ENCODE measurements at places on chromosomes 16 and 17.

- H3K4me1 ChIP-seq = peaks cover 36% of the 10 kb centered on the region
- no peak for DNase-seq
- no peaks in the 10 kb centered on the region for H3K27me3 ChIP-seq
- no peak overlapping the region for H3K4me3 ChIP-seq
- no peak overlapping the region for H3K27ac ChIP-seq
These were observed 6.1 kb downstream of the NOG start for GRCh38 chr17:56599566-56599965.

GRCh38 chr17:28397687-28398279, 8.2 kb downstream of the SLC46A1 start:
- H3K4me3 ChIP-seq = no peak overlapping the region
- DNase-seq = no peak
- peaks cover 12% of the 10 kb centered on the region for H3K36me3 ChIP-seq
- no peaks in the 10 kb centered on the region for H3K27me3 ChIP-seq

GRCh38 chr16:56470232-56470631, 18.9 kb downstream of the OGFOD1 start:
- no peaks in the 10 kb centered on the region for H3K27me3 ChIP-seq
- no peak overlapping the region for H3K27ac ChIP-seq
- no peak for DNase-seq
- H3K36me3 ChIP-seq = peaks cover 91% of the 10 kb centered on the region

DNA sequence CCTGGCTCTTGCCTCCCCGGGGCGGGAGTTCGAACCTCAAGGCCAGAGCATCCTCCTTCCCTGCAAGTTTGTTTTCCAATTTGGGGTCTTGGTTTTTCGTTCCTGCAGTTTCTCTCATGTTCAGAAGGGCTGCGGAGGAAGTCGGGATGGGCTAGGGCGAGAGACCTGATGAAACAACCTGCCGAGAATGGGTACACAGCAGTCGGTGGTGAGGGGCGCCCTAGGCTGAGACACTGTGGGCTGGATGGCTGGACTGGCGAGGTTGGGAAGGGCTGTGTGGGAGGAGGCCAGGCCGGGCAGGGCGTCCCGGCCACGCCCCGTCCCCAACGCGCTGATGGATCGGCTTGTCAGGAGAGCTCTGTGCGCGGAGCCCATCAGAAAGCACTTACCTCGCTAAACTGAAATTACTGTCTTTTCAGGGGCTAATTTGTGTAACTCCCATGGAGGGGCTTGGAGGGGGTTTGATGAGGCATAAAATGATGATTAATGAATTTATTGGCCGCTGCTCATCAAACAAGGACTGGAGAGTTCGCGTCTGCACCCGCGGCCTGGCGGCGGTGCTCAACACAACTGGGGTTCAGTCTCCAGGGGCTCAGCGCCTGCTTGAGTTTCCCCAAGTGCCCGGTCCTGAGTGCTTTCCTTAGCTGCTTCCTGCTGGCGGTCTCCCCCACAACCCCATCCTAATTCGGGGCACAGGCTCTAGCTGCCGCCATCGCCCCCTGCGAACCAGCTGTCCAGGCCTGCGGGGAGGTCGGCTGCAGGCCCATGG, 9.0 kb downstream of the IRX5 start:
- H3K4me3 ChIP-seq = no peak overlapping the region
- peaks cover 30% of the 10 kb centered on the region for H3K4me1 ChIP-seq
- no peaks in the 10 kb centered on the region for H3K36me3 ChIP-seq
- no peak overlapping the region for H3K27ac ChIP-seq

DNA sequence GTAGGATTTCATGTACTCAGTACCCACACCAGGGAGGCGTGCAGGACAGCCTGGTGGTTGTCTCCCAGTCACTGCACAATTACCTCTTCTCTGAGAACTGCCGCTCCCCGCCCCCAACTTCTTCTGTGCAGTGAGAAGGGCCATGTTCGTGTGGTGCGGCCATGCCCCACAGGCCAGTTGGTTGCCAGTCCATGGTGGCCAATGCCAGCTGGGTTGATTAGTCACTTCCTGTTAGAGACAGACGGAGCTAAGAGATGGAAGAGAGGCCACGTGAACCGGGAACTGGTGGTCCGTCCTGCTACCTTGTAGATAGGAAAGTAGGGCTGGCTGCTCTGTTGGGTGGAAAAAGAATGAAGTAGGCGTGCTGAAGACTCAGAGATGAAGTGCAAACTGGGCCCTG, 206.5 kb downstream of the ABCC12 start:
- H3K36me3 ChIP-seq = no peaks in the 10 kb centered on the region
- no peak overlapping the region for H3K27ac ChIP-seq
- no peaks in the 10 kb centered on the region for H3K27me3 ChIP-seq
- no peak for DNase-seq
- H3K4me3 ChIP-seq = no peak overlapping the region

DNA sequence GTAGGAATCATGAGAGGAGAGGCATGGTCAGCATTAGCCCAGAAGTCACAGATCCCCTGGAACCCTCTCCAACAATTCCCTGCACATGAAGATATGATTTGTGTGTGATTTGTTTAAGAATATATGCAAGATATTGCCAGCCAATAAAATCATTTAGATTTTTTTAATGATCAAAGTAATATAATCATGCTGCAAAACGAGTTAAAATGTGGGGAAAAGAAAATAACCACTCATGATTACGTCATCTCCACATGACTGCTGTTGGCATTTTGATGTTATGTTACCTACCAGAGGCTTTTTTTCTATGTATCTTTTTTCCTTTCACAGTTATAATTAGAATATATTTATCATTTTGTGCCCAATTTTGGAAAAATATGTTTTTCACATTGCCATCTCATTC, 22.4 kb downstream of the SLC35G3 start:
- peaks cover 33% of the 10 kb centered on the region for H3K36me3 ChIP-seq
- H3K27me3 ChIP-seq = no peaks in the 10 kb centered on the region
- no peak for DNase-seq
- H3K4me1 ChIP-seq = no peaks in the 10 kb centered on the region
- no peak overlapping the region for H3K4me3 ChIP-seq

- no peak overlapping the region for H3K4me3 ChIP-seq
- peaks cover 42% of the 10 kb centered on the region for H3K27me3 ChIP-seq
- no peak for DNase-seq
- peaks cover 19% of the 10 kb centered on the region for H3K4me1 ChIP-seq
- no peak overlapping the region for H3K27ac ChIP-seq
- no peaks in the 10 kb centered on the region for H3K36me3 ChIP-seq
These were observed 17.8 kb downstream of the ENPP7 start for GRCh38 chr17:79748295-79749099.

DNA sequence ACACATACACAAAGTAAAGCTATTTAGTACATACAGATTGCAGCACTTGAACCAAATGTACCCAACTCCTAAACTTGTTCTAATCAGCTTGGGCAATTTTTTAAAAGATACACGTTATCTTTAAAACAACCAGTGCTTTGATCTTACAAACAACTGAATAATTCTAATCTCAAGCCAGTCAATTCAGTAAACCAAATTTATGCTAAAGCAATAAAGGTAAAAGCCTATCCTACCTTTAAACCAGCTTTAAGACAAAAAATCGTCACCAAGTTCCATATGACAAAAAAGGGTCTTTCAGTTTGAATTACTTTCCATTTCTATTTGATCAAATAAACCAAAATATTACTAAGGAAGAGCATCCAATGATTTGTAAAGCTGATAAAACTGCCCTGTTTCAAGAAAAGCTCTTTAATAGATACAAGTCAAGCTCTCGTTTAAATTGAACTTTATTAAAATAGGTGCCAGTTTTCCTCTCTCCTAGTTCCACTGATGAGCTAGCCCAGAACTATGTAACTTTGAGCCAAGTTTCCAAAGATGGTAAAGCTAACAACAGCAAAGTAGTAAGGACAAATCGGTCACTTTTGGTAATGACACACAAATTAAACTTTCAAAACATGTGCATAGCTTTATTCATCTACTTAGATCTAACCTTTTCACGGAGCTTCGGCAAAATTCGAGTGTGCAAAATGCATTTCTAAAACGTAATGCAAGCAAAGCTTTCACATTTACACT, 10.2 kb downstream of the CRYBA1 start:
- DNase-seq = no peak
- H3K4me1 ChIP-seq = no peaks in the 10 kb centered on the region
- H3K4me3 ChIP-seq = no peak overlapping the region
- peak overlapping the region; percentile 79 for H3K27ac ChIP-seq
- H3K27me3 ChIP-seq = no peaks in the 10 kb centered on the region

DNA sequence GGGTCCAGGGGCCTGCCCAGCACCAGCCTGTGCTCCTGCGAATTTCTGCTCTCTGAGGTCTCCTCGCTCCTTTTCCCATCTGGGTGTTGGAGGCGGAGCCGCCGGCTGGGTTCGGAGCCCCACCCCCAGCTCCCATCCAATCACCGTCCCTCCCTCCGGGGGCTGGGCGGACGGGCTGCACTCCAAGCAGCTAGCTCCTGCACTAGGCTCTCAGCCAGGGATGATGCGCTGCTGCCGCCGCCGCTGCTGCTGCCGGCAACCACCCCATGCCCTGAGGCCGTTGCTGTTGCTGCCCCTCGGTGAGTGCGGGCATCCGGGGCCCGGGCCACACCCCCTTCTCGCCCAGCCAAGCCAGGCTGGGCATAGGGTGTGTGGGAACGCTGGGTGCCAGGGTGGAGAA, at the start of gene NRN1L:
TSS of gene NRN1L (plus strand) at position 202 of the 400 bp plus-strand sequence. CDS start at position 221, 19 bp downstream.
- peak; percentile 91 for DNase-seq
- H3K4me3 ChIP-seq = no peak within 1 kb of the TSS
- peaks cover 37% of the 10 kb centered on the region for H3K4me1 ChIP-seq
- no peaks in the 10 kb centered on the region for H3K27me3 ChIP-seq
- H3K27ac ChIP-seq = peak within 1 kb of the TSS; percentile 68

- H3K36me3 ChIP-seq = peaks cover 44% of the 10 kb centered on the region
- H3K27ac ChIP-seq = no peak overlapping the region
- no peak overlapping the region for H3K4me3 ChIP-seq
- no peaks in the 10 kb centered on the region for H3K27me3 ChIP-seq
These were observed 58.8 kb downstream of the AP2B1 start for GRCh38 chr17:35645923-35646322.

DNA sequence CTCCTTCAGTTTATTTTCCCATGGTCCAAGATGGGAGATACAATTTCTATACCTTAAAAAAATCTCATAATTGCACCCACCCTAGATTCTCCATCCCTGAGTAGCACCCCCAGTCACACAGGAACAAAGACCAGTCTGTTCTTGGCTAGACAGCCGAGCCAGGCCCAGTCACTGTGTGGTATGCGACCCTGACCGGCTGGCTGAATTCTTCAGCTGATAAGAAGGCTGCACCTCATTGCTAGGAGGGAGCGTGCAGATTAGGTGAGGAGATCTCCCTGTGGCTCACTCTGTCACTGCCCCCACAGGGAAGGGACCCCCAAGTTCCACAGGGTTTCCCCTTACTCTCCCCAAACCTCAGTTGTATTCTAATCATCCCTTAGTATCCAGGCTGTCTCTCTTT, 138.7 kb downstream of the SALL1 start:
- DNase-seq = no peak
- H3K36me3 ChIP-seq = no peaks in the 10 kb centered on the region
- no peak overlapping the region for H3K27ac ChIP-seq

DNA sequence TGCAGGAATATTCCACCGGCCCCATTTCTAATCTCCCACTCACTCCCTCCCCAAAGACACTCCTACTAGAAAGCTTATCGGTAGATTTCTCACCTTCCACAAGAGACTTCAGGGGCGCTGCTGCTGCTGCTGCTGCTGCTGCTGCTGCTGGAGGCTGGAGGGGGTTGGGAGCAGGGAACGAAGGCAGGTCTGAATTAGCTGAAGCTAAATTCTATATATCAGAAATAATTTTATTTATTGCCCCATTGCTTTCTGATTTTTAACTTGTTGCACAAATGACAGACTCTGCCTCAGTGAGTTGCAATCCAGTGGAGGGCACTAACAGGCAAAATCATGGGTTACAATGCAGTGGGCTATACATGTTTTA, 25.8 kb upstream of the HLF start:
- H3K27me3 ChIP-seq = no peaks in the 10 kb centered on the region
- no peak for DNase-seq
- H3K4me1 ChIP-seq = peaks cover 17% of the 10 kb centered on the region
- H3K4me3 ChIP-seq = peak overlapping the region; percentile 52
- no peaks in the 10 kb centered on the region for H3K36me3 ChIP-seq

DNA sequence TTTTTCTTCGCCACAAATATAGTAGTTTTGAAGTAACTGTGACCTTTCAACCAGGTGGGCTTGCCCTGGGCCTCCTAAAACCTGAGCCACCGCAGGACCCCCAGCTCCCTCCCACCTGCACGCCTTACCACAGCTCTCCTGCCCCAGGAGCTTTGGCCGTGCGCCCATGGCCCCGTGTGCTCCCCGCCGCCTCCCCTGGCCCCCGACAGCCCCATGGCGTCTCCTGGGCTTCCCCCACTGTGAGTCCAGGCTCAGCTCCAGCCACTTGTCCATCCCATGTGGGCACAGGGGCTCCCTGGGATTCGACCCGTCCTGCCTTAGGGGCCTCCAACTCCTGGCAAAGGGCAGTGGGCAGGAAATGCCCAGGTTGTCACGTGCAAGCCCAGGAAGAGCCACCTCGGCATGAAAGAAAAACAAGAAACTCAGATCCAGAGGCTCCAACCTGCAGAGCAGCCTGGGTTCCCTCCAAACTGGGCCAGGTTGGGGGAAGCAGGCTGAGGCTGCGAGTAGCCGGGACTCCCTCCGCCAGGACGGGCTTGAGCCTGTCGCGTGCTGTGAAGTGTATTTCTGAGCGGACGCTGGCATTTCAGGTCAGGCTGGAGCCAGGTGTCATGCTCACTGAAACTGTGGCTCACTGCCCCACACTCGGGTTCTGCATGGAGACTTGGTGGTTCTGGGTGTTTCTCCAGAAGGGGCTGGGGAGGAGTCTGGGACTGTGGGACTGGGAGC, 5.8 kb downstream of the LGALS3BP start:
- no peaks in the 10 kb centered on the region for H3K27me3 ChIP-seq
- no peak for DNase-seq
- H3K4me1 ChIP-seq = peaks cover 73% of the 10 kb centered on the region
- no peak overlapping the region for H3K27ac ChIP-seq

- peak overlapping the region; percentile 42 for H3K27ac ChIP-seq
- H3K27me3 ChIP-seq = no peaks in the 10 kb centered on the region
- no peaks in the 10 kb centered on the region for H3K36me3 ChIP-seq
- no peaks in the 10 kb centered on the region for H3K4me1 ChIP-seq
These were observed 33.9 kb downstream of the BAHCC1 start for GRCh38 chr17:81428948-81429774.

- H3K27me3 ChIP-seq = no peaks in the 10 kb centered on the region
- H3K27ac ChIP-seq = peak overlapping the region; percentile 85
- DNase-seq = no peak
- H3K36me3 ChIP-seq = no peaks in the 10 kb centered on the region
These were observed 217.3 kb downstream of the NTN1 start for GRCh38 chr17:9238340-9239245.

GRCh38 chr16:11263737-11264136, 5.4 kb downstream of the TNP2 start:
- DNase-seq = no peak
- no peak overlapping the region for H3K27ac ChIP-seq
- H3K36me3 ChIP-seq = no peaks in the 10 kb centered on the region
- H3K4me3 ChIP-seq = no peak overlapping the region

- no peaks in the 10 kb centered on the region for H3K27me3 ChIP-seq
- no peaks in the 10 kb centered on the region for H3K4me1 ChIP-seq
- H3K27ac ChIP-seq = no peak overlapping the region
- no peak overlapping the region for H3K4me3 ChIP-seq
- H3K36me3 ChIP-seq = no peaks in the 10 kb centered on the region
- no peak for DNase-seq
These were observed 6.0 kb downstream of the CIITA start for GRCh38 chr16:10883004-10883403.

Data from right atrium auricular region (tissue), 2 donors.